ENCODE measurements at places on chromosomes 12 and 14.

- no peak for DNase-seq
These were observed 18.4 kb upstream of the C14orf180 start for GRCh38 chr14:104561124-104561557.

DNA sequence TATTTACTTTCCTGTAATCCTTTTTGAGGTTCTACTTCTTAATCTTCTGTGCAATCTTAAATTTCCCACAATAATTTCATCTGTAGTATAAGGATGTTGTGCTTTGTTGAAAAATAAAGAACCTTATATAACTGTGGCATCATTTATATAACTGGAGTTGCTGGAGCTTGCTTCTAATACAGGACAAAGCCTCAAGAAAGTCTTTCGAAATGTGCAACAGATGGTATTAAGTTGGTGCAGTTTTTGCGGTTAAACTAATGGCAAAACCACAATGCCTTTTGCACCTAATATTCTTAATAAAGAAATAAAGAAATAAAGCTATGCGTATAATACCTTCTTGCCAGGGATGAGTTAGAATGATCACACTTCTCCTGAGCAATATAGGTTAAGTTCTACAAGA is 180.0 kb downstream of the KITLG start:
- DNase-seq: no peak

DNA sequence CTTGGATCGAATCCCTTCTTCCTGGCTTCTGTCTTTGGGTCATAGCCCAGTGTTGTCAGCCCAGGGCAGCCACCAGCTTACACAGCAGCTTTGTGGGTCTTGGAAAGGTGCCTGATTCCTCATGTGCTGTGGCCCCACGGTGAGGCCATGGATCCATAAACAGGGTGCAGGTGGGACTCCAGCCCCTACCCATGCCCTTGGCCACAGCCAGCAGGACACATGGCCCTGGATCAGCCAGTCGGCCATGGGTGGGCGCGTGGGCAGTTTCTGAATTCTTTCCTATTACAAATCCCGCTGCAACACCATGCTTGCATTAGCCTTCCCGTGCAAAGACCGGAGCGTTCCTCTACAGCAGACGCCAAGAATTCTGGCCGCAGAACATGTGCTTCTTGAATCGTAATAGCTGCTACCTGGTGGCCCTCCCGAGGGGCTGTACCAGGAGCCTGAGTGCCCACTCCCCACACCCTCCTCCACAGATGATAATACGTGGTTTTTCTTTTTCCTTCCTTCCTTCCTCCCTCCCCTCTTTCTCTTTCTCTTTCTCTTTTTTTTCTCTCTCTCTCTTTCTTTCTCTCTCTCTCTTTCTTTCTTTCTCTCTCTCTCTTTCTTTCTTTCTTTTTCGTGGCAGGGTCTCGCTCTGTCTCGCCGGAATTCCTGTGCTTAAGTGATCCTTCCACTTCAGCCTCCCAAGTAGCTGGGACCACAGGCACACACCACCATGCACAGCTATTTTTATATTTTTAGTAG is 2.9 kb upstream of the MMP17 start:
- DNase-seq: no peak

- no peak for DNase-seq
These were observed 1153.0 kb upstream of the TMEM132C start for GRCh38 chr12:127113945-127114344.

GRCh38 chr12:122491991-122492390 is 8.7 kb downstream of the ZCCHC8 start:
- no peak for DNase-seq

DNA sequence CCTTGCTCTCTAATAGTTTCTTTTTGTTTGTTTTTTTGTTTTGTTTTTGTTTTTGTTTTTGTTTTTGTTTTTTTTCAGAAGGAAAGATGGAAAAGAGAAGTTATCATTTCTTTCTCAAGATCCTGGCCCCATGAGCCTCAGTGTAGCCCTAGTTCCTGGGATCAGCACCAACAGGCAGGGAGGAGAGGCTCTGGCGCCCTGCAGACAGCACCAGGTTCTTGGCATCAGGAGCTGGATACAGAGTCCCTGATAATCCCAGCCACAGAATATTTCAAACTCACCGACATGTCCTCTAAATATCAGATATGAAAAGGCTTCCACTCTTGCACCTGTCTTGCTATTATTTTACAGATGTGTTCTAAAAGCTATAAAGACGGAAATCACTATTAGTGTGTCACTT is 52.7 kb downstream of the FOXN3 start:
- no peak for DNase-seq

DNA sequence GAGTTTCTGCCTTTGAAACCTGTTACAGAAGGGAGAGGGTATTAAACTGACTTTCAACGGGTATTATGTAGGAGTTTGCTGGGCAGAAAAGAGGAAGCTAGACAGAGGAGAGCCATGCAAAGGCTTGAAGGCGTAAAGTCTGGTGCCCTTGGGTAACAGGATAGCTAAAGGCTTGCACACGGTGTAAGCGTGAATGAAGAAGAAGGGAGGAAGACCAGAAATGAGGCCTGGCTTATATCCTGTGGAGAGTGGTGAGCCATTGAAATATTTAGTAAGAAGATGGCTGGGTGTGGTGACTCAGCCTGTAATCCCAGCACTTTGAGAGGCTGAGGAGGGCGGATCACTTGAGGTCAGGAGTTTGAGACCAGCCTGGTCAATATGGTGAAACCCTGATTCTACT is 22.6 kb downstream of the SUDS3 start:
- DNase-seq: no peak

- no peak for DNase-seq
These were observed 27.3 kb downstream of the PTPRB start for GRCh38 chr12:70609739-70610491.

GRCh38 chr12:54428050-54429013 is 9.3 kb upstream of the ITGA5 start:
- DNase-seq: peak; percentile 93

- peak; percentile 94 for DNase-seq
These were observed 16.5 kb upstream of the RIMKLB start for GRCh38 chr12:8681129-8681884.

DNA sequence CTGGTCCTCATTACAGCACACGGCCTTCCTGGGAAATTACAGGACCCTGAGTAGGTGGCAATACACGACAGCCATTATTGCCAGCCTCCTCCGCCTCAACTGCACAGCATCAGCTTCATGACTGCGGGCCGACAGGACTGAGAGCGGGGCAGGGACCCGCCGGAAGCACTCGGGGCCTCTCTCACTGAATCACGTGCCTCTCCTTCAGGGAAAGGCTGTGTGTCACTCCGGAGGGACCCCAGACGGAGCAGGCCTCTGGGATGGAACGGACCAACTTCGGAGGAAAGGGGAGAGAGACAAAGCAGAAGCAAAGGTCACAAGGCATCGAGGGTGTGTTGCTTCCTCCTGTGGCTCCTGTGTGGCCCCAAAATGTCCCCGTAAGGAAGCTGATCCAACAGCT is 90.0 kb downstream of the RNF34 start:
- DNase-seq: no peak

Data from pulmonary artery endothelial cell (primary cell).